Pancreas (tissue), 10 donors: ENCODE measurements at places on chromosomes 6 and 20.

GRCh38 chr6:134447423-134447822 lies 129.5 kb upstream of the SGK1 start:
- no peak overlapping the region for H3K4me3 ChIP-seq
- H3K4me1 ChIP-seq, result peaks cover 6% of the 10 kb centered on the region
- peak overlapping the region; percentile 72 for H3K27ac ChIP-seq
- DNase-seq, result peak; percentile 69
- no peaks in the 10 kb centered on the region for H3K36me3 ChIP-seq

DNA sequence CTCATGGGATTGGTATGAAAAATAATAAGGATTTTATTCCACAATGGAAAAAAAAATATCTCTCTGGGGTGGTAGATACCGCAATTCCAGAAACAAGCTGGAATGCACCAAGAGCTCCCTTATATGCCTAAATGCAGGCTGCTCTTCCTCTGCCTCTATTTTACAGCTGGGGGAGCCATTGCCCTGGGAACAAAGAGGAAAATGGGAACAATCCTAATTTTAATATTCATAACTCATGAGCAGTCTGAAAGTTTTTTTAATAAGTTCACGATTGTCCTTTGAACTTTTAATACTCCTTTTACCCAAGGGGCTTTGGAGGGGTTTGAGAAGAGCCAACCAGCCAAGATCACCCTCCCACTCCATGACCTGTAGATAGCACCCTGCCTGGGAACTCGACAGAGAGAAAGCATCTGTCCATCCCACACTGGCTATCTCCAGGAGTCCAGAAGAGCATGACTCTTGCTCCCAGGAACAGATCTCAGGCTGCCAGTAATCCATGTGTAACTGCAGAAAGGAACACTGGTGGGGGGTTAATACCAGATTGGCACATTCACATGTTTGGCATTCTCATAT lies 74.7 kb downstream of the CD83 start:
- peaks cover 17% of the 10 kb centered on the region for H3K4me1 ChIP-seq
- no peak overlapping the region for H3K27ac ChIP-seq
- H3K27me3 ChIP-seq, result no peaks in the 10 kb centered on the region
- DNase-seq, result no peak

- no peaks in the 10 kb centered on the region for H3K27me3 ChIP-seq
- no peak overlapping the region for H3K4me3 ChIP-seq
- H3K36me3 ChIP-seq, result no peaks in the 10 kb centered on the region
Observed at GRCh38 chr20:11841972-11842461, 75.7 kb upstream of the BTBD3 start.

- H3K36me3 ChIP-seq, result no peaks in the 10 kb centered on the region
- peaks cover 7% of the 10 kb centered on the region for H3K4me1 ChIP-seq
Observed at GRCh38 chr6:53615633-53616449, 49.7 kb downstream of the KLHL31 start.

- H3K36me3 ChIP-seq, result no peaks in the 10 kb centered on the region
- H3K4me3 ChIP-seq, result no peak overlapping the region
- DNase-seq, result no peak
- H3K4me1 ChIP-seq, result peaks cover 3% of the 10 kb centered on the region
Observed at GRCh38 chr6:133499662-133500061, 258.5 kb downstream of the EYA4 start.

- no peaks in the 10 kb centered on the region for H3K27me3 ChIP-seq
- peak; percentile 64 for DNase-seq
- H3K27ac ChIP-seq, result no peak overlapping the region
- H3K4me1 ChIP-seq, result peaks cover 7% of the 10 kb centered on the region
Observed at GRCh38 chr20:51562332-51563173, 20.0 kb upstream of the NFATC2 start.

DNA sequence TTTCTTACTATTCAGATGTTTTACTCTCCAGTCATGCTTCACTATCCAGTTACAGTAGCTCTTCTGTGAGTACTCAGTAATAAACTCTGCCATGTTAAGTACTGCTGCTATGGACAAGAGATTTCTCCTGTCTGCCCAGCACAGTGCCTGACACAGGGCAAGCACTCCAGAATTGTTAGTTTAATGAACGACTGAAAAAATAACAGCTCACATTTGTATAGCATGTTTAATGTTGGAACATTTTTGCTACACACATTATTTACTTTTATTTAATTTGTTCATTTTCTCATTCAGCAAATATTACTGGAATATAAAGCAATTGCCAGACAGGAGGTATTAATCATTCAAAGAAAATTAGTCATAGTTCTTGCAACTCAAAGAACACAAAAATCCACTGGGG lies 142.6 kb upstream of the HMGN3 start:
- no peaks in the 10 kb centered on the region for H3K27me3 ChIP-seq
- H3K27ac ChIP-seq, result no peak overlapping the region
- DNase-seq, result no peak
- H3K4me1 ChIP-seq, result no peaks in the 10 kb centered on the region
- no peaks in the 10 kb centered on the region for H3K36me3 ChIP-seq

DNA sequence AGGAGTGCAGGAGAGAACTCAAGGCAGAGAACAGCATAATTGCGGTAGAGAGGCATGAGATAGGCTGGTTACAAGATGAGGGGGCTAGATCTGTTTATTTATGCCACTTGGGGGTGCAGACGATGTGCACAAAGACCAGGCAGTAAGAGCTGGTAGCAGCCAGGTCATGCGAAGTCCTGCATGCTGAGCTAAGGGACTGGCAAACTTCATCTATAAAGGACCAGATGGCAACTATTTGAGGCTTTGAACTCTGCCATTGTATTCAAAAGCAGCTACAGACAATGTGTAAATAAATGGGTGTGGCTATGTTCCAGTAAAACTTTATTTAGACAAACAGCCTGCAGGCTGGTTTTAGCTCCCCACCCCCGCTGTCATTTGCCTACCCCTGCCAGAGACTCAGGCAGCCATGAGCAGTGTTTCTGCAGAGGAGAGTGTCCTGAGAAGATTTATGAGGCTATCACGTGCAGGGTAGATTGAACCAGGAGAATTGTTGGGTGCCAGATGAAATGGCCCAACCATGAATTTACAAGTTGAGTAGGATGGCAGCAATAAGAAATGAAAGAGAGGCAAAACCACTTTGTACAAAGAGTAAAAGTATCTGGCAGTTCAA lies 253.4 kb upstream of the MOCS1 start:
- H3K4me3 ChIP-seq, result no peak overlapping the region
- no peak overlapping the region for H3K27ac ChIP-seq
- no peaks in the 10 kb centered on the region for H3K4me1 ChIP-seq
- no peaks in the 10 kb centered on the region for H3K36me3 ChIP-seq
- no peak for DNase-seq

GRCh38 chr6:150430815-150431214 lies 62.0 kb downstream of the IYD start:
- H3K4me3 ChIP-seq, result no peak overlapping the region
- H3K36me3 ChIP-seq, result no peaks in the 10 kb centered on the region
- no peaks in the 10 kb centered on the region for H3K4me1 ChIP-seq
- H3K27ac ChIP-seq, result no peak overlapping the region

GRCh38 chr6:157276731-157277130 lies 46.6 kb downstream of the TMEM242 start:
- no peaks in the 10 kb centered on the region for H3K36me3 ChIP-seq
- no peak overlapping the region for H3K27ac ChIP-seq
- no peaks in the 10 kb centered on the region for H3K4me1 ChIP-seq
- DNase-seq, result no peak
- no peak overlapping the region for H3K4me3 ChIP-seq

DNA sequence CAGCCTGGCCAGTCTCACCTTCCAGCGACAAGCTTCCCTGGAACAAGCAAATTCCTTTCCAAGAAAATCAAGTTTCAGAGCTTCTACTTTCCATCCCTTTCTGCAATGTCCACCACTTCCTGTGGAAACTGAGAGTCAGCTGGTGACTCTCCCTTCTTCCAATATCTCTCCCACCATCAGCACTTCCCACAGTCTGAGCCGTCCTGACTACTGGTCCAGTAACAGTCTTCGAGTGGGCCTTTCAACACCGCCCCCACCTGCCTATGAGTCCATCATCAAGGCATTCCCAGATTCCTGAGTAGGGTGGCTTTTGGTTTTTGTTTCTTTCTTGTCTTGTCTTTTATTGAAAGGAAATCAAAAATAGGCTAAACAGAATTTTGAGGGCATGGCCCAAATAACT lies 24.3 kb downstream of the MYCT1 start:
- no peak overlapping the region for H3K4me3 ChIP-seq
- no peaks in the 10 kb centered on the region for H3K4me1 ChIP-seq
- H3K27me3 ChIP-seq, result no peaks in the 10 kb centered on the region

DNA sequence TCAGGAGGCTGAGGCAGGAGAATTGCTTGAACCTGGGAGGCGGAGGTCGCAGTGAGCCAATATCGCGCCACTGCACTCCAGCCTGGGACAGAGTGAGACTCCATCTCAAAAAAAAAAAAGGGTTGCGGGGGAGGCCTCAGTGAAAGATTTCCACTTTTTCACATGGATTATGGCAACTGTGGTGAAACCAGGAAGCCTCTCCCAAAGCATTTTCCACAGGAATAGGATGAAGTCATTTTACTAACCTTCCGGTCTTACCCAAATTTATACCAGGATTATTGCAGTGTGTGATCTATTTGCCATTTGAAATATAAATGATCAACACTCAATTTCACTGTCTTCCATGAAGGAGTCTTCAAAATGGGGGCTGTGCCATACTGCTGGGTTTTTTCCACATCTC lies 93.6 kb upstream of the FAM8A1 start:
- no peak for DNase-seq
- no peak overlapping the region for H3K27ac ChIP-seq
- no peaks in the 10 kb centered on the region for H3K4me1 ChIP-seq
- no peak overlapping the region for H3K4me3 ChIP-seq
- no peaks in the 10 kb centered on the region for H3K27me3 ChIP-seq

GRCh38 chr20:22312744-22313346 lies 271.5 kb downstream of the FOXA2 start:
- no peaks in the 10 kb centered on the region for H3K4me1 ChIP-seq
- no peak overlapping the region for H3K4me3 ChIP-seq
- no peak overlapping the region for H3K27ac ChIP-seq
- no peaks in the 10 kb centered on the region for H3K27me3 ChIP-seq

DNA sequence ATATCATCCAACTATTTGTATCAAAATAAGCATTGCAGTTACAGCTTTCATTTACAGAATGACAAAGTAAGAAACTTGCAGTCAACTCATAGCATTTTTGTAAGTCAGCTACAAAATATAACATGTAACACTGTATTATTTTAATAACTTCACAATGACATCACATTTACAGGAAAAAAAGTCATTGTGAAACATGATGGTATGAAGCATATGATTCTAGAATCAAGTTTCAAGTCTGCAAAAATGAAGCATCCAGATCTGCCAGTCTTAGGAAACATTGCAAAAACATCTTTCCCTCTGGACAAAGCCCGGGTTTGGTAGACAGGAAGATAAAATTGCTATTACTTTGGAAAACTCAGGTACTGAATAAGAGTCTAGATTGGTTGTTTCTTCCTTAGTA lies 263.9 kb upstream of the NT5E start:
- no peak for DNase-seq
- H3K27ac ChIP-seq, result no peak overlapping the region
- H3K4me1 ChIP-seq, result no peaks in the 10 kb centered on the region

DNA sequence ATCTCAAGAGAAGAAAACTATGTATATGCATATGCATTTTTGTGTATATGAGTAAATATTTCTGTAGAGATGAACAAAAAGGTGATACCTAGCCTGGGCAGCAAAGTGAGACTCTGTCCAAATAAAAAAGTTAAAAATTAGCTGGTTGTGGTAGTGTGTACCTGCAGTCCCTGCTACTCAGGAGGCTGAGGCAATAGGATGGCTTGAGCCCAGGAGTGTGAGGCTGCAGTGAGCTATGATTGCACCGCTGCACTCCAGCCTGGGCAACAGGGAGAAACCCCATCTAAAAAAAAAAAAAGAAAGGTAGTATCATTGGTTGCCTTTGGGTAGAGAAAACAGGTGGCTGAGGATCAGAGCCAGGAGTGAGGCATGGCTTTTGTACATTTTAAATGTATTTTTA lies 50.9 kb downstream of the KLHL31 start:
- no peak overlapping the region for H3K27ac ChIP-seq
- no peaks in the 10 kb centered on the region for H3K4me1 ChIP-seq
- H3K27me3 ChIP-seq, result no peaks in the 10 kb centered on the region
- H3K36me3 ChIP-seq, result no peaks in the 10 kb centered on the region
- H3K4me3 ChIP-seq, result no peak overlapping the region

- no peaks in the 10 kb centered on the region for H3K36me3 ChIP-seq
- no peaks in the 10 kb centered on the region for H3K27me3 ChIP-seq
Observed at GRCh38 chr20:50208085-50208491, 17.5 kb downstream of the CEBPB start.

DNA sequence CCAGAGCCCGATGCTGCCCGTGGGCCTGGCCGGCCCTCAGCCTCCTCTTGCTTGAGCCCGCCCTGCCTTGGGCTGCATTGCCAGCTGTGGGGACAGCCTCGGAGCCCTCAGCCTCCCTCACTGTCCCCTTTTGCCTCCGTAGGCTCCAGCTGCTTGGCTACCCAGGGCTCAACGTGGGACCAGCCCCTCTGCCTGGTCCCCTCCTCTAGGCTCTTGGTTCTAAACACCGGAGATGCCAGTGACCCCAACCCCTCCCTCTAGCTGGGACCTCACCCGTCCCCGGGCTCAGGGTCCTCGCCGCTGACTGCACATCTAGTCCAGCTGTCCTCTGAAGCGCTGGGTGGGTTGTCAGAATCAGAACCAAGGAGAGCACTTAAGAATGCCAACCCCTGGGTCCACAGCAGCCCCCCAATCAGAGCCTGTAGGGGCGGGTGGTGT lies 345.2 kb downstream of the ZFAND3 start:
- H3K4me1 ChIP-seq, result peaks cover 4% of the 10 kb centered on the region
- no peaks in the 10 kb centered on the region for H3K36me3 ChIP-seq
- no peak overlapping the region for H3K4me3 ChIP-seq

- H3K27me3 ChIP-seq, result no peaks in the 10 kb centered on the region
- DNase-seq, result no peak
- H3K27ac ChIP-seq, result no peak overlapping the region
- H3K36me3 ChIP-seq, result no peaks in the 10 kb centered on the region
- no peak overlapping the region for H3K4me3 ChIP-seq
Observed at GRCh38 chr6:44804546-44805159, 417.1 kb downstream of the CDC5L start.

DNA sequence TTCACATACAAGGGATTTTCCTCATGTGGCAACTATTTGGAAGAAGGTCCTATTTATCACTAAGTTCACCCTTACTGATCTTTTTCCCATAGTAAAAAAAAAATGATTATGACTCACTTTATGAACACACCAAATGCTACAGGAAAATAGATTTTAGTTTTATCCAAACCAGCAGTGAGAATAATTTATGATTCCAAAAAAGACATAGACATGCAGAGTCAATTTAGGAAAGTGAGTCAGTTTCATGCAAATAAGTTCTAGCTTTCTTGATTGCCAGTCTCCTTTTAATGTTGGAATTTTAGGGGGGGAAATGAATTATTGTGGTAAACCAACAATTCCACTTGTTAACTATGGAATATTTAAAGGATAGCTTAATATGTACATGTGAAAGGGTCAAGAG lies 64.0 kb upstream of the RNF146 start:
- peaks cover 5% of the 10 kb centered on the region for H3K27me3 ChIP-seq
- no peak overlapping the region for H3K4me3 ChIP-seq
- no peak for DNase-seq
- H3K36me3 ChIP-seq, result no peaks in the 10 kb centered on the region
